HS-27A (cell line): ENCODE measurements at places on chromosomes 3 and 15.

DNA sequence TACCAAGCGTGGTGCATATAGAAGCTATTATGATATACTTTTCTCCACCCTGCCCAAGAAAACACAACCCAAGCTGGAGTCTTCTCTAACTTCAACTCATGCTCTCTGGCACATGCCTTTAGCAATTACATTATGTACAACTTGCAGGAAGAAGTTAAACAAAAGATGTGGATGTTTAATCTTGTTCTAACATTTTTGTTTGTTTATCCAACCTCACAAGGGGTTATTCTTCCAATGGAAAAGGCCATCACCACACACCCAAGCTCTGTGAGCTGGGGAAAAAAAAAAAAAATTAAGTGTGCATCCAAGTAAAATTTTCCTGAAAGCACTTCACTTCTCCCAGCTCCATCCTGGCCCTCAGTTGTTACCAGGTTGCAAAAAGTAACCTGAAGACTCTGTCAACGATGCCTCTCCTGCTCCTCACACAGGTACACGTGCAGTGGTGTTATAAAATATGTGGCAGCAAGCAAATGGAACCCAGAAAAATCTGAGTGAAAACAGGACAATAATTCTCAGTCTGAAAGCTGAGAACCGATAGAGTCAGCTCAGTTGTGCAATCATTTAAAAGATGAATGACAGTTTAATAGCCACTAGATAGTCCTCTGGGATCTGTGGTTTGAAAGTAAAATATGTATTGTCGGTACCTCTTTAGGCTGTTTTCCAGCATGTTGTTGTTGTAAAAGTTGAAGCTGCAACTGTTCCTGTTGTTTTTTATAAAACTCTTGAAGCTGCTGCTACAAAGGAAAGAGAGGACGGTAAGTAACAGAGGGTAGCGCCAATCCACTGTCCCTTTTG lies 531.4 kb downstream of the FOXP1 start:
- no peak for DNase-seq

GRCh38 chr3:126135406-126136076 lies 44.8 kb downstream of the ALDH1L1 start:
- DNase-seq = no peak

DNA sequence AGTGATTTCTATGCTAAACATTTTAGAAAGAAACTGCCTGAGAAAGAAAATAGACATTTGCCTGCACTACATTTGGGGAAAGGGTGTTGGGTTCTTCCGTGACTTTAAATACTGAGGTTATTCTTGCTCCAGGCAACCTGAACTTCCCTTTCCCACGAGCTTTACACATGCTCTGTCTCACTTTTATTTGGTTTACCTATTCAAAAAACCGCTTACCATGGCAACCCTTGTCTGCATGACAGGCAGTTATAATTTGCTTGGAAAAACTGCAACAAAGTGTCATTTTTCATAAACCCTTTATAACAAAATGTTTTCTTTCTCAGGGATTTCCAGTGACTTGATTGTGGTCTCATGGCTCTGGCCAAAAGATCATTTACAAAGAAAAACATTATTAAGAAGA lies 416.3 kb upstream of the MEIS2 start:
- DNase-seq = no peak

- DNase-seq = no peak
Observed at GRCh38 chr3:18057471-18058091, 315.1 kb upstream of the TBC1D5 start.

DNA sequence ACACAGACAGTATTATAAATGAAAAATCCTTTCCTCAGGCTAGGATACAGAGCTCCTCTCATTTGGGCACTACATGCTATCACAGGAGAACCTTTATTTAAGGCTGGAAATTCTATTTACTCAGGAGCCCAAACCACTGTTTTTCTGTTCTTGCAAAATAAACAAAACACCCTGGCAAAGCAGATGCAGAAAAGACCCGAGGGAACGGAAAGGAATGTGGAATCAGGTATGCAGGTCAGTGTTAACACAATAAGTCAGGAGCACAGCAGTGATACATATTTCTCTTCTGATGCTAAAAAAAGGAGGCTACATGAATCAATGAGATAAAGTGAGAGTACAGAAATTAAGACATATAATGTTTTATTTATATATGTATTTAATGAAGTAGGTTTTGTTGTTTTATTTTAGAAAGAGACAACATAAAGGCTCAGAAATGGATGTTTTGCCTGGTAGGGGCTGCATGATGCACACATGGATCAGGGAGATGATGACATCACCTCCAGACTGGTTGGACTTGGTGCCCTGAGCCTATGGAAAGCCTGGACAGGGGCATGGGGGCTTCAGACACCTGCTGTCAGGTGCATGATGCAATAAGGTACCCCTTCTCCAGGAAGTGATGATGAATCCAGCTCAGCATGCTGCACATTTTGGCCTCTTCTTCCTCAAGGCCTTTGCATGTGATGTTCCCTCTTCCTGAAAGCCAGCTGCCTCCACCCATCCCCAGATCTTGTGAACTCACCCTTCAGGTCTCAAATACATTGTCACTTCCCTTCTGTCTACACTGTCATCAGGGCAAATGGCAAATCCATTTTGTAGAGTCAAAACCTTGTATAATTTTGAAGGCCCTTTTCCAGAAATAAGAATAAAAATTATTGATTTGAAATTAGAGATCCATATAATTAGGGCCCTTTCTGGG lies 19.1 kb upstream of the RBP1 start:
- no peak for DNase-seq

- DNase-seq = no peak
Observed at GRCh38 chr3:55157731-55158130, 229.9 kb upstream of the LRTM1 start.

DNA sequence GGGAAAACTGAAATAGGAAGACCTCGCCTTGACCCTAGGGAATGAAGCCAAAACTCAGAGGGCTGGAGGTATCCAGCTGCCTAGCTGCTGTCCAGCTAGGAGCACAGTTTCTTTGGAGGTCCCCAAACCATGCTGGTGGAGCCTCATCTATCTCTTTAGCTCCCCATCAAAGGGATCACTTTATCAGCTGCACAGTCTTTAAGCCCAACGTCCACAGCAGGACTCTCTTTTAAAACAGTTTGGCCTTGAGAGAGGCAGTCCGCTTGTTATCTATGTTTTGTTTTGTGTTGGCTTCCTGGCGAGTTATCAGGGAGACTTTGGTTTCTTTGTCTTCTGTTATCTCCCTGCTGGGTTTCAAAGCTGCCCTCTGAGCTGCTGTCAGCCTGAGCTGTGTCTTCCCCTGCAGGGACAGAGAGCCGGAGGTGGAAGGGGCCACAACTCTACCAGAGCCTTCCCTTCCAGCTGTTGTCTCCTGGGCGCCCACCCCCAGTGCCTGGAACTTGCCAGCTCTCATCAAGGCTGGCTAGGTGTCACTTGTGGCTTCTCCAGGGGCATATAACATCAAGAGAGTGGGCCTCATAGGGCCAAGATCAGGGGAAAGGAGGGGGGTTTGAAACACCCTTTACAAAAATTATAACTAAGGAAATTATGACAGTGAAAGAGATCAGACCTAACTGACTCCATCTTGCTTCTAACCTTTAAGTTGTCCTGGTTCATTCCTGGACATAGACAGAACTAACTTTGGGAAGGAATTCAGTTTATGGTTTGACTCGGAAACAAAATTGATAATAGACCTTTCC lies 61.4 kb upstream of the C15orf39 start:
- no peak for DNase-seq

DNA sequence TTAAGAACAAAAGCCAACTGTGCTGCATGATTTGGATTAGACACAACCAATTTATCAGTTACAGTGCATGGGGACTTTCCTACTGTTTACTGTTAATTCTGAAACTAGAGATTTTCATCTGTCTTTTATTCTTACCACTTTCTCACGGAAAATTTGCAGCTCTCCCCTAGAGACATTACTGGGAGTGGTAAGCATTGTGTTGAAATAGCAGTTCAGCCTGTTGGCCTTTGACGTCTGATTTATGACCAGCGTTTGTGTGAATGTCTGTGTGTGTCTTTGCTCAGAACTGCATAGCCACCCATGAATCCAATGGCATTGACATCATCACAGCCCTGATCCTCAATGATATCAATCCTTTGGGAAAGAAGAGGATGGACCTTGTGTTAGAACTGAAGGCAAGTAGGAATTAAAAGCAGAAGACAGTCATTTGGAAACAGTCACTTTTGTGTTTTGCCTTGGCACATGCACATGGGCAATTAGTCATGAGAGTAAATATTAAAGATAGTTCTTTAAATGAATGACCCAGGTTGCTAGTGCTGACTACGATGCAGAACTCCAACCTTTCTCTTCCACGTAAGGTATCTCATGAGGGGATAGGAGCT lies 202.2 kb upstream of the BHLHE40 start:
- no peak for DNase-seq
